ENCODE measurements at places on chromosomes 1 and 21. TPM values are rescaled to one million over a fixed set of nuclear protein-coding genes. Genes with fewer than 3 reads are reported as not detected.

Gene ELK4
- total RNA-seq, result 8.6 TPM

Gene FCMR
- not detected for total RNA-seq

Gene GJB4
- total RNA-seq, result under 0.01 TPM

Gene SPATA1
- 0.96 TPM for total RNA-seq

Gene CYP4Z1
- not detected for total RNA-seq

Gene KDF1
- total RNA-seq, result 0.28 TPM
